ENCODE measurements at places on chromosomes 2 and 18.

DNA sequence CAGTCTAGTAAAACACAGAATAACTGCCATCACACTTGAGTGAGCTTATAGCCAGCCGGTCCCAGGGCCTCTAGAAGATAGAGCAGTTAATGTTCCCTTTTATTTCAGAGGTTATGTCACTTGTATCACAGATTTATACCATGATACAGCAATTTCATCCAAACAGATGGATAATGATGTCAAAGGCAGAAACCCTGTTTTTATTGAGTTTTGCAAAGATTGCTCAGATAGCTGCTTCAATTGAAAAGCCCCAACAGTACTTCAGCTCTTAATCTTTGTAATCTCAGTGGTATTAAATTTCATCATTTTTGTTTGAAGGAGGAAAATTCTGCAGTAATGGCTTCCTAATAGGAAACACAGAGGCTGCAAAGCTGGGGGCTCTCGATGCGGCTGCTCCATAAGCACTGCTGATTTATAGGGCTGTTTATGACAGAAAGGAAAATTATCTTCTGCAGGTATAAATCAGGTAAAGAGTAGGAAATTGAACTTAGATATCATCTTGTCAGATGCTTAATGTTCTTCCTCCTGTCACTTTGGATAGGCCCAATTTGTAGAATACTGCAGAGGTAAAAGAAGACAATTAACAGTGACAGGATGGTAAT, 112.3 kb downstream of the LNPK start:
- no peak for DNase-seq

DNA sequence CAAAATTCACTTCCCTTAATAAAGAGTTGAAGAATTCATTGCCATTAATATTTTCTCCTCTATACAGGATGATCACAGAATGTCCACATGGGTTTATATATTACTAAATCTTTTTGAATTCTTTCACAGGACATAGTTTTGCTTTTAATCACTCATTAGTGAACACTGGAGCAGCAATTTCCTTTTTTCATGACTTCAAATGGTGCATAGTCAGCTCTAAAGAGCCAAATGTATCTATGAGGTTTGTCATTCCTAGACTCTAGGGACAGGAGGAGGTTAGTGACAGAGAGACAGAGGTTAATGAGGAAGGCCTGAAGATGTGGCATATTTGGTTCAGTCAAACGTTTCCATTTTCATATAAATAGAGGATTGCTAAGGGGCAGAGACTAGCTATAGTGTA, 111.8 kb downstream of the FSHR start:
- no peak for DNase-seq

- DNase-seq = no peak
Measured at GRCh38 chr18:45930963-45931362, 36.2 kb downstream of the EPG5 start.

- no peak for DNase-seq
Measured at GRCh38 chr2:169513094-169513493, 3.6 kb downstream of the KLHL41 start.

- no peak for DNase-seq
Measured at GRCh38 chr2:40279001-40279400, 172.9 kb downstream of the SLC8A1 start.

DNA sequence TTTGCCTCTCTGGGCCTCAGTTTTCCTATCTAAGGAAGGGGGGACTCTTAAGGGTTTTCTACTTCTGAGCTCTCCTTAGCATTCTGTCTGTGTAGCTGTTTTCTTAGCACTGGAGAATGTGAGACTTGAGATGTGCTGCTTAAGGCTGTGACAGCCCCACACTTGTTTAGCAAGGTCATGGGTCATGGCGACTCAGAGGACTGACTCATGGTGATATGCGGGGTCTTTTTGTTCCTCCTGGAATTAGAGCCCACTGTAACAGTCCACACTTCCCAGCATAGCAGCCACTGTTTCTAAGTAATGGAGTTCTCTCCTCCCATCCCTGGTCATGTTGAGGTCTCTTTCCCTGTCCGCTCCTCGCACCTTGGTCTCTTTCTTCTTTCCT, 4.1 kb upstream of the LPIN1 start:
- no peak for DNase-seq

DNA sequence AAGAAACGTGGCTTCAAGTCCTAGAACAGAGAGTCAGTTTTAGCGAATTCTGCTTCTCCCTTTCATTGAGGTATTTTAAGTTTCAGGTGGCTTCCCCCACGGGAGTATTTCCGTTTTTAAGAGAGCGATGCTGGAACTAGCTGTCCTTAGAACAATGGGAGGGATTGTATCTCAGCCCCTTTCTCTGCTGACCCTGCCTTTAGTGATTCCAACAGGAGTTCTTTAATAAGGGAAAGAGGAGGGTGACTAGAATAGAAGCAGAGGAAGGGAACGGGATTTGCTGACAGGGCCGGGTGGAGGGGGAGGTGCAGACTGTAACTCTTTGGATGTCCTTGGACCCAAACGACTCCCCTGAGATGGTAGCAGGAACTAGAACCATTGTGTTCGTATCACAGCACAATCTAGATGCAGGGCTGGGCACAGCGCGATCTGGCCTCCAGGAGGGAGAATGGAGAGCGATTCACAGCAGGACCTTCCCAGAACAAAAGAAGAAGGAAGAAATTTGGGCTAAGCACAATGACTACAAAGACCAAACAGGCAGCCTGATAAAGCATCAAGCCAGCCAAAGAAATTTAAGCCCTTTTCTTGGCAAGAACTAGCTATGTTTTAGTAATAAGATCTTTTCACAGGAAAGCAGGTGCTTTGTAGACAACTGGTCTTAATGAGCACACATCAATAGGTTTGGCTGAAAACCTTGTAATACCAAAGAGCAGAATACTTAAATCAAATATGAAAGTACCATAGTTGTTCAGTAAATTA, 15.8 kb upstream of the RTTN start:
- DNase-seq = no peak

GRCh38 chr2:19876751-19877150, 25.0 kb downstream of the TTC32 start:
- no peak for DNase-seq

- no peak for DNase-seq
Measured at GRCh38 chr2:62163834-62164233, 32.1 kb upstream of the B3GNT2 start.

DNA sequence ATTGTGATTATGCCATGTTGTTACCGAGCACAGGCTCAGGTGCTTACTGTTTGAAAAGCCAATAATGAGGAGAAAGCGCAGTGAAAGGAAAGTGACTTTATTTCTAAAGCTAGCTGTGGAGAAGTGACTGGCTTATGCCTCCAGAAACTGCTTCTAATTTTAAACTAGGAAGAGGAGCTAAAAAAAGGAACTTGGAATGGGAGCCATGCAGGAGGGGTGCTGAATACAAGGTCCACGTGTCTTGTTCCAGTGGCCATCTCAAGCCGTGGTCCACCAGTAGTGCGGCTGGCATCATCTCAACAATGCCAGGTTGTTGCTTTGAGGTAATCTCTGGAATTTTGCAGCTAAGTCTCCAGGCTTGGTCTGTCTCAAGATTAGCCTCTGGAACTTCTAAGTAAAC, 282.0 kb downstream of the THSD7B start:
- no peak for DNase-seq

- no peak for DNase-seq
Measured at GRCh38 chr18:59233017-59233410, 13.1 kb downstream of the GRP start.

DNA sequence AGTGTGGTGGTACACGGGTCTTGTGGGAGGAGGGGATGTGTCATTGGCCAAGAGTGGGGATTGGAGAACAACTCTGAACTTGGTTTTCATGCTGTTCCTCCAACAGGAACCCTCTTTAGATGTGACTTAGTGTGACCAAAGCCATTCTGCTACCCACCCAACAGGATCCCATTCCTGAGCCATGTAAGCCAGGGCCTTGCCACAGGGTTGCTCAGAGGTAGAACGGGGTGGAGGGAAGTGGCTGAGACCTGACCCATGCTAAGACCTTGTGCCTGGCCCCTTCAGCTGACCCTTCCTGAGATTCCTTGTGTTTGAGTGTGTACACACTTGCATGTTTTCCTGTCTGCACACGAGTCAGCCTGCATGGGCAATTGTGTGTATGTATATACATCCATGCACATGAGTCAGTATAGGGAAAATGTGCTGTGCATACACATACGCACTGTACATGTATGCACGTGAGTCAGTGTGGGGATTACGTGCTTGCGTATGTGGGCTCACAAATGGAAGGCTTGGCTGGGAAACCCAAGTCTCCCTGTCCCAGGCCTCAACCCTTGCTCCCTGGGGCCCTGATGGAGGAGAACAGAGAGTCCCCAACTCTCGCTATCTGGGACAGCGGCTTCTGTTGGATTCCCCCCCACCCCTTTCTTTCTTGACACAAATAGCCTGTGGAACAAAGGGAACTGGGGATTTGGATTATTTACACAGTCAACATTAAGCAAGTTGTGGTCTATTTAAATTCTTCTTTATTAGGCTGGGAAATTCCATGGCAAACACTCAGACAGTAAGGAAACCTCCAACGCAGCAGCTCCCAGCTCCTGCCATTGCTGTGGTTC, 339.8 kb downstream of the DYSF start:
- no peak for DNase-seq

- DNase-seq = no peak
Measured at GRCh38 chr2:216066230-216066629, 15.4 kb downstream of the PECR start.

DNA sequence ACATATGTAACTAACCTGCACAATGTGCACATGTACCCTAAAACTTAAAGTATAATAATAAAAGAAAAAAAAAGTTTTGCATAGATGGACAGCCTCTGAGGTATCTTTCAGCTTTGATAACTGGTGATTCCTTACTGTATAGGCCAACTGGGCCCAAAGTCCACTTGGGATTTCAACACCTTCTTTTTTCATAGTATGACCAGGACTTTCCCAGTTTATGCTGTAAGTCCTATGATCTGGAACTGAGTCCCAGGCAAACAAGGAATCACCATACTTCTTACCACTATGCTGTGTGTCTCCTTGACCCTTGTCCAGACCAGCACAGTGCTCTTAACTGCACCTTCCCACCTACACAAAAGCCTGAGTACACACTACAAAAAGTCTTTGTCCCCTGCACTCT, 205.1 kb upstream of the RBBP8 start:
- DNase-seq = no peak

DNA sequence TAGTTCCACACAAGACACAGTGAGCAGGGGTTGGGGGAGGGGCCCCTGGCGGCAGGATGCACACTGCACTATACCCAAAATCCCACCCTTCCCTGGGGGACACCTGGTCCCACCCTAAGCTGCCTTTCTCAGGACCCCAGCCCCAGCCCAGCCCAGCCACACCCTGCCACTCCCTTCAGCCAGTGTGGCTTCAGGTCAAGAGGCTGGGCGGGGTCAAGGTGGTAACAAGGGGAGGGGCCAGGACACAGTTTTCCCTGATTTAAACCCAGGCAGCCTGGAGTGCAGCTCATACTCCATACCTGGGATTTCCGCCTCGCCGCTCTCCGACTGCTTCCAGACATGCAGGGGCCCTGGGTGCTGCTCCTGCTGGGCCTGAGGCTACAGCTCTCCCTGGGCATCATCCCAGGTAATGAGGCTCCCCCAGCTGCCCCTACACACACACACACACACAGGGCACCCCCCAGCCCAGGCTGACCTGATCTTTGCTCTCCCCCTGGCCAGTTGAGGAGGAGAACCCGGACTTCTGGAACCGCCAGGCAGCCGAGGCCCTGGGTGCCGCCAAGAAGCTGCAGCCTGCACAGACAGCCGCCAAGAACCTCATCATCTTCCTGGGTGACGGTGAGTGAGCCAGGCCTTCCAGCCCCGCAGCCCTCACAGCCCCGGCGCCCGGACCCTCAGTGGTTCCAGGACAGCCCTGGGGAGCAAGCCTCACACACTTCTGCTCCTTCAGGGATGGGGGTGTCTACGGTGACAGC, at the start of gene ALPG:
TSS of gene ALPG (plus strand) at position 289 of the 755 bp plus-strand sequence. CDS start at position 340, 51 bp downstream.
- no peak for DNase-seq

GRCh38 chr18:74064510-74064909, 83.1 kb downstream of the FBXO15 start:
- no peak for DNase-seq

DNA sequence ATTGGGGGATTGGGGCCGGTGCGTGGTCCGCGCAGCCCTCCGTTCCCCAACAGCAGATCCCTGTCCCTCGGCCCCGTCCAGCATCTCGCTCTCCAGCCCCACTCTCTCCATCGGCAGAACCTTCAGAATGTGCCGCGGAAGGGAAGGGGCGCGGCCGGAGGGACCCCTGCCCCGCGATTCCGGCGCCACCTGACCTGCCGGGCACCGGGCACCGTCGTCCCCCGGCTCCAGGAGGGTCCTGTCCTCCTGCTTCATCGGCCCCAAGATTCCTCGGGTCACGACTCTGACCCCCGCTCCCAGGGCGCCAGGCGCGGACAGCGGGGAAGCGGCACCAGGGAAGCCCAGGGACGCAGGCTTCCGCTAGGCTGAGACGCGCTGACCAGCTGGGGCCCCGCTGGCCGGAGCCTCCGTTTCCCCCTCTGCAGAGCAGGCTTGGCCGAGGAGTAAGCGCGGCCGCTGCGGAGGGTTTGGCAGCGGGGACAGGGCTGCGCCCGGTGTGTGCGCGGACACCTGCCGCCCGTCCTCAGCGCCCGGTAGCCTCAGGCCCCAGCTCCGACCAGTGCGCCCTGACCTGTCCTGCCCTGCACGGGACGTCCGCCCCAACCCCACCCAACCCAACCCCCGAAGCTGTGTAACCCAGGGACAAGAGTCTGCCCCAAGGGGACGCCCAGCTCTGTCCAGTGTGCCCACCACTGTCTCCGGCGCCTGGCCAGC, 16.8 kb upstream of the BOK start:
- DNase-seq = no peak

- no peak for DNase-seq
Measured at GRCh38 chr2:28648671-28649395, 102.8 kb upstream of the PPP1CB start.

GRCh38 chr2:174235680-174236079, 12.7 kb downstream of the OLA1 start:
- no peak for DNase-seq

- no peak for DNase-seq
Measured at GRCh38 chr18:74331404-74331803, 15.8 kb downstream of the C18orf63 start.

- no peak for DNase-seq
Measured at GRCh38 chr2:63712748-63713147, 124.0 kb downstream of the MDH1 start.

GRCh38 chr18:8339952-8340351, 269.3 kb upstream of the RAB12 start:
- no peak for DNase-seq

GRCh38 chr2:171566057-171566456, 43.8 kb downstream of the CYBRD1 start:
- no peak for DNase-seq

GRCh38 chr2:72602711-72603110, 223.1 kb downstream of the EXOC6B start:
- no peak for DNase-seq

DNA sequence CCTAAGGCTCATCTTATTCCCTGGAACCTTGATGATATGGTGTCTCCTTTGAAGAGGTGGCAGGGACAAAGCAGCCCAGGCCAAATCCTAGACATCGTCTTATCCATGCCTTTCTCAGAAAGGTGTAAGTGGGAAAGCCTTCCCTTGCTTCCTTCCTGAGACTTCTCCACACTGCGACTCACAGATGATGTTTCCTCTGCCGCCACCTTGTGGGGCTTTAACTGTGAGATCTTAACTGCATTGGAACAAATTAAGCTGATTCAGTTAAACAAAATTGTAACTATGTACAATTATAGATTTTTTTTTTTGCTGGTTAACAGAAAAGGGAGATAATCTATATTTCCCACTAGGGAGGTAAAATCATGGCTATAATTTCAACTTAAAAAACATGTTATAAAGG, 10.0 kb upstream of the GCA start:
- DNase-seq = no peak

All from cerebellar nuclear complex (tissue), 1 donor.